Dermis microvascular lymphatic vessel endothelial cell (primary cell): ENCODE measurements at places on chromosomes 5 and 9. TPM values are rescaled to one million over a fixed set of nuclear protein-coding genes. Genes with fewer than 3 reads are reported as not detected.

The SARDH gene
- total RNA-seq = under 0.01 and 0.13 TPM in 2 replicates

- DNase-seq = no peak
Measured at GRCh38 chr5:10564838-10565784, 1.2 kb downstream of the ANKRD33B start.

- no peak for DNase-seq
Measured at GRCh38 chr9:38418366-38418765, 5.9 kb downstream of the IGFBPL1 start.

DNA sequence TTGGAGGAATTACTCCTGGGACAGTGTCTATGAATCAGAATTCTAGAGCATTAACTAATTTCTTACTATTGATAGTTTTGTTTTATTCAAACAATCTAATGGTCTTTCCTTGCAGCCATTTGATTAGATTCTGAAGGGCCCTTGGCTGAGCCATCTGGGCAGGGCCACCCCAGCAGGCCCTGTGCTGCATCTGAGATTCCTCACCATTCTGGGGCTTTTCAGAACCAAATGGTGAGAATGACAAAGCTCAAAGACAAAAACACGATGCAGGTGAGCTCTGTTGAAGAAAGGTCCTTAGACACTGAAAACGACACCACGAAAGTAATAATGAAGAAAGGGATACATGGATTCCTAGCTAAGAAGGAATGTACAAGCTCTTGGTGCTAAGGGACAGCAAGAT is 321.0 kb upstream of the IRX4 start:
- no peak for DNase-seq

The FAM221B gene
- not detected in 2 replicates for total RNA-seq

The BHMT gene
- total RNA-seq = not detected in 2 replicates

GRCh38 chr9:135659252-135659651 is 3.9 kb upstream of the LCN9 start:
- DNase-seq = no peak

DNA sequence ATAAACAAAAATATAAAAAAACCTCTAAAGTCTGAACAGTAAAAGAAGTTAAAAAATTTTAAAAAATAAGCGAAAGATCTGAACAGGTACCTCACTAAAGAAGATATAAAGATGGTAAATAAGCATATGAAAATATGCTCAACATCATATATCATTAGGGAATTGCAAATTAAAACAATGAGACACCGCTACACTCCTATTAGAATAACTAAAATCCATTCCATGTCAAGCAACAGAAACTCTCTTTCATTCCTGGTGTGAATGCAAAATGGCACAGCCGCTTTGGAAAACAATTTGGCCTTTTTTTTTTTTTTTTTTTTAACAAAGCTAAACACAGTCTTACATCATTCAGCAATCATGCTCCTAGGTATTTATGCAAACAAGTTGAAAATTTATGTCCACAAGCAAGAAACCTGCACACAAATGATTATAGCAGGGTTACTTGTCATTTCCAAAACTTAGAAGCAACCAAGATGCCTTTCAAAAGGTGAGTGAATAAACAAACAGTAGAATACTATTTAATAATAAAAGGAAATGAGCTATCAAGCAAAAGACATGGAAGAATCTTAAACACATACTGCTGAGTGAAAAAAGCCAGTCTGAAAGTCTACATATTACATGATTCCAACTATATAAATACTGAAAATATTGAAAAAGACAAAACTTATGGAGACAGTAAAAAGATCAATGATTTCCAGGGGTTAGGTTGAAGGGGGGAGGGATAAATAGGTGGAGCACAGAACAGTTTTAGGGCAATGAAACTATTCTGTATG is 22.1 kb downstream of the ANXA1 start:
- no peak for DNase-seq

DNA sequence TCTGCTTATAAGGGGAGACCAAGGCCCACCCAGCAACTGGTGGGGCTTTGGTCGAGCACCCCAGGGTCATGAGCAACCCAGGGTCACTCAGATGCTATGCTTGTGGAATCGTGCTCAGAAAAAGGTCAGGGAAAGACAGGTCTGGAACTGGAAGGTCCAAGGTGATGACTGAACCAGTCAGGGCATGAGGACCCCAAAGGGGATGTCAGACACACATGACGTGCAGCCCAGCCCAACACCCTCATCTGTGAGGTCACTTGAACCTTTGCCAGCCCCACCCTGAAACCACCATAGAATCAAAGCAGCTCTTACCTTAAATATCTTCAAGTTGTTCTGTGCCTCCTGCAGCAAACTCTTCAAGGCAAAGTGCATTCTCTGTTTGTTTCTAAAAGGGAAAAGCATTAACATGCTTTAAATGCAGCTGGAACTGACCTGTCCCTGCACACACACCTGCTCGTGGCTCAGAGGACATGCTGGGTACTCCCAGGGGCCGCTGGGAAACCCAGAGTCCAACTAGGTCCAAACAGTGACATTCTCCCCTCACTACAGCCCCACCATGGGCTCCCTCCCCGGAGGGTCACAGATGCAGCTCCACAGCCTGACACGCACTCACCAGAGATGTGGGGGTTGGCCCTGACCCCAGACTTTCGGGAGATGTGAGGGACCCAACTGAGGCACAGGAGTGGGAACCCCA is 29.4 kb downstream of the IPPK start:
- no peak for DNase-seq

The SPINK1 gene
- total RNA-seq = not detected in 2 replicates

DNA sequence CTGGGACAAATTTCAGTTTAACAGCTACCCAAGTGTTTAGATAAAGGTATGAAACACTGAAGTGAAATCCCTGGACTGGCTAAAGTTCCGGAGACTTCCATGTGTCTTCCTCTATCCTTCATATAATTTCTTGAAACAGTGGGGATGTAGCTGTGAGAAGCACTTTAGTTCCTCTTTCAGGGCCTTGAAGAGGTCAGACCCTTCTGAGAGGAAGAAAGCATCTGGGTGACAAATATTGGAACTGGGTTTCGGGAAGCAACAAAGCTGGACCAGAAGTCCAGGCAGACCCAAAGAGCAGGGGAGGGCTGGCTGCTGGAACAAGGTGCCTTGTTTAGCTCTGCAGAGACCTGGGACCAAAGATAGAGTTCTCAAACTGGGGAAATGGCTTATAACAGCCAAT is 75.4 kb upstream of the ZFAND5 start:
- no peak for DNase-seq

The ERMP1 gene
- 16.6 and 18.0 TPM in 2 replicates for total RNA-seq

GRCh38 chr9:91210318-91210717 is 151.4 kb downstream of the AUH start:
- DNase-seq = no peak

- no peak for DNase-seq
Measured at GRCh38 chr5:108739376-108739775, 8.3 kb upstream of the FER start.

The PTGER4 gene
- total RNA-seq = 5.7 and 5.9 TPM in 2 replicates

The PWWP2A gene
- total RNA-seq = 9.0 and 12.1 TPM in 2 replicates

The ANKRD55 gene
- total RNA-seq = 3.7 and 4.0 TPM in 2 replicates

The LCN9 gene
- not detected in 2 replicates for total RNA-seq

GRCh38 chr5:58828258-58828657 is 245.4 kb downstream of the RAB3C start:
- no peak for DNase-seq

DNA sequence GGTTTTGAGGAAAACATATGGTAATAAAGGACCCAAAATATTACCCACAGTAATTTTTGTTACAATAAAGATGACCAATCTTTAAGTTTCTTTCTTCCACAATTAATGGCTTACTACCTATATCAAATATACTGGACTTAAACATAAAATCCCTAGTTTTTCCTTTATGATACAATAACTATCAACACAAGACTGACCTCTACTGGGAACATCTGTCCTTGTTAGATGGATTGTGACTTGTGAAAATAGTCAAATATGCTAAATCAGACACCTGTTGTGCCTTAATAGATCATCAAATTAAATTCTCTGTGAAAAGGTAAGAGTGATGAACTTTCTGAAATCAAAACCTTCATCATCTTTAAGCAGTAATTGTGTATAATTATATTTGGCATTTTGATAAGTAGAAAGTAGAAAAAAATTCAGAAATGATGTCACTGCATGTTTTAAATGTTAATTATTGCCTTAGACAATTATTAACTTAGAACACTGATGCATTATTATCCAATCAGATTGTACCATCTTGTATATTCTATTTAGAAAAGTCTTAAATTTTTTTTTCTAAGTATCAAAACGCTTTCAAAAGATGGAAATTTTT is 113.6 kb downstream of the DEPDC1B start:
- peak; percentile 56 for DNase-seq

GRCh38 chr5:143110591-143110990 is 292.9 kb downstream of the NR3C1 start:
- DNase-seq = no peak

The MRPL22 gene
- 18.2 and 23.7 TPM in 2 replicates for total RNA-seq

- no peak for DNase-seq
Measured at GRCh38 chr9:98597236-98597771, 111.4 kb downstream of the GABBR2 start.

DNA sequence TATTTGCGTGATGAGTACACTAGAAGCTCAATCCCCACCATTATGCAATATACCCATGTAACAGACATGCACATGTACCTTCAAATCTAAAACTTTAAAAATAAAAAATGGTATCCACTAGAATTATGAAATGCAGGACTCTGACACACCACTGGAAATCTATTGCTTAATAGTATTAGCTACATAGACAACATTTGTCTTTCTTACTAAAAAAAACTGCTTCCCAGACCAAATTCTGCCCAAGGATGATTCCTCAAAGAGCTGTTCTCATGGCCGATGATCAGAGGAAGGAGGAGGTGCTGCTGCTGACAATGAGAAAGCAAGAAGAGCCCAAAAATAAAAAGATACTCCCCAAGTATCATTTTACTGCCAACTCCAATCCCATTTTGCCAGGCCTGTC is 67.2 kb downstream of the TTC39B start:
- no peak for DNase-seq

The PCDHB3 gene
- total RNA-seq = 0.26 and 1.1 TPM in 2 replicates
